Fibroblast of skin of left biceps (primary cell): ENCODE measurements at places on chromosomes 6 and 20.
A peak's percentile ranks its signal among the peaks of the same experiment; 100 is the strongest.

DNA sequence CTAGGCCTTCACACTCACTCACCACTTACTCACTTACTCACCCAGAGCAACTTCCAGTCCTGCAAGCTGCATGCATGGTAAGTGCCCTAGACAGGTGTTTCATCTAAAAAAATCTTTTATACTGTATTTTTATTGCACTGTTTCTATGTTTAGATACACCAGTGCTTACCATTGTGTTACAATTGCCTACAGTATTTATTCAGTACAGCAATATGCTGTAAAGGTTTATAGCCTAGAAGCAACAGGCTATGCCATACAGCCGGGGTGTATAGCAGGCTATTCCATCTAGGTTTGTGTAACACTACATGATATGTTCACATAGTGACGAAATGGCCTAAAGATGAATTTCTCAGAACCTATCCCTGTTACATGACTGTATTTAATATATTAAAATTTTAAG lies 37.1 kb upstream of the KCNK5 start:
- DNase-seq, result no peak

- no peak for DNase-seq
These were observed 82.5 kb upstream of the PLEKHG1 start for GRCh38 chr6:150517175-150517574.

GRCh38 chr6:72642435-72642834 lies 20.6 kb downstream of the KCNQ5 start:
- DNase-seq, result no peak

- peak; percentile 84 for DNase-seq
These were observed 291.4 kb downstream of the CENPW start for GRCh38 chr6:126631363-126631762.

DNA sequence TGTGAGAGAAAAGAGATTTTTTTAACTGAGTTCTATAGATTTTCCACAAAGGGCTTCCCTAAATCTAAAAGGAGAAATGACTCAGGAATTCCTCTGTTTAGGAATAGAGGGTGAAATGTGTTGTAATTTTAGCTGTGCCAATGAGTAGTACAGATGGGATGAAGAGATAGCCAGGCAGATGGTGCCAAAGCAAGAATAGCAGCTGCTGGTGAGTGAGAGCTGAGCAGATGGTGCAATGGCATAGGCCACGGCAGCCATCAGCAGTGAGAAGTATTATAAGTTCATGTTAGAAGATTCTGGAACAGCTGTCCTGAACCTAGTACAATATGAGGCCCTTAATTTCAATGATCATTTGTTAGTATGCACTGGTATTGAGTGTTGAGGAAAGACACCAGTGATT lies 40.2 kb upstream of the CRISP1 start:
- no peak for DNase-seq

DNA sequence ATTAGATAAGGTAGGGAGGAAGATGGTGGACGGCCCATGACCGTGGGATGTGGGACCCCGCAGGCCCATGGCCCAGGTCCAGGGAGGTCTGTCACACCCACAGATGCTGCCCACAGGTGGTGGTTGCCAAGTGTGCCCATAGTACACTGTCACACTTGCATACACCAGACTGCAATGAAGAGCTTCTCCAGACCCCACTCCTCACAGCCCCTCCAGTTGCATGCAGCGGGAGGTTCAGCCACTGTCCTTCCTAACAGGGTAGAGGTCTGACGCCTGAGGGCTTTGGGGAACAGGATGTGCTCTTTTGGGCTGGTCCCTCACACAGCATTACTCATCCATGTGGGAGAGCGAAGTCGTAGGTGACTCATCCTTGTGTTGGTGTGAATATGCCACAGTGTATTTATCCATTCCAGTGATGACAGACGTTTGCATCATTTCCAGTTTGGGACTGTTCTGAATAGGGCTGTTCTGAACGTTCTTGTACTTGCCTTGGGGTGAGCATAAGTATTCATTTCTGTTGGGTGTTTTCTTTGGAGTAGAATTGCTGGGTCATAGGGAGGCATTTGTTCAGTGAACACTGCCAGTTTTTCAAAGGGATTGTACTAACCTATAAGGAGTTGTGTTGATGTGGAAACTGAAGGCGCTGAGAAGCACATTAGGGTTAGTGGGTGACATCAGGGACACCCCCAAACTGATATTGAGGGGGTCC lies 10.1 kb upstream of the PYGB start:
- DNase-seq, result peak; percentile 99

DNA sequence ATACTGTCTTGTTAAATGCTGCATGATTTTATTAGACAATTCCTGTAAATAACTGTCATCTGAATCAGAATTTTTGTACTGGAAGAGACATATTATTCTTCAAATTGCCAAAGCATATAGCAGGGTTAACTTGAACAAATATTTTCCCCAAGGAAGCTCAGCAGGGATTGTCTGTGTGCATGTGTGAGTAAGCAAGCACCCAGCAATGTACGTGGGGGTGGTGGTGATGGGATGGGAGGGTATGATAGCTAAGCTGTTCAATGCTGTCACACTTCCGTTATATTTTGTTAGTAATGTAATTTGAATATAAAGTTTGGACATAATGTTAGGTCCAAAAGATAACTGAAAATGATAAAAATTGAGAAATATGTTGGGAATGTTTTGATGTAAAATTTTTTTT lies 118.1 kb downstream of the MYB start:
- DNase-seq, result no peak

DNA sequence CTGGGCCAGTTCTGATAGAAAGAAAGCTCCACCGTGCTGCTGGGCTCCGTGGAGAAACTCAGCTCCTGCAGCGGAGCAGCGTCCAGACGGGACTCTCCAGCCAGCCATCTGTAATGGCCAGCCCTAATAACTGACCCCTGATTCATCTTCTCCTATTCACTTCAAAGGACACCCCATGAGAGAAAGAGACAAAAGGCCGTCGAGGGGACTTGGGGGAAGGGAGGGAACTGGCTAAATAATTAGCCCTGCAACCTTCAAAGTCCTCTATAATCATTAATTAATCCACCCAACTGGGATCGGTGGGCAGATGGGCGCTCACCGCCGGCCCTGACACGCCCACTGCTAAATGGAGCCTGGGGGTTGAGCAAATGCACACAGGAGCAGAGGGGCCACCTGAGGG lies 512.4 kb downstream of the CD83 start:
- no peak for DNase-seq

DNA sequence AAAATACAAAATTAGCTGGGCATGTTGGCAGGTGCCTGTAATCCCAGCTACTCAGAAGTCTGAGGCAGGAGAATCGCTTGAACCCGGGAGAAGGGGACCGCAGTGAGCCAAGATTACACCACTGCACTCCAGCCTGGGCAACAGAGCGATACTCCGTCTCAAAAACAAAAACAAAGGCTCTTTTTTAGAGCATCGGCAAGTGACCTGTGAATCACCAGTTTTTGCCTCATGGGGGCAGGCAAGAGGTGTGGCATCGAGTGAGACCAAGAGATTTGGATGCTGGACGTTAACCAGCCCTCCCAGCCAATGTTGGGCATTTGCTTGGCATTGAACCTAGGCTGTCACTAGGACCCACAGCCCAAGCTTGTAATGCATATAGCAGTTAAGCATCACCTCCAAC lies 14.6 kb upstream of the CDK5RAP1 start:
- no peak for DNase-seq

GRCh38 chr6:130980310-130981032 lies 82.6 kb downstream of the EPB41L2 start:
- DNase-seq, result no peak

DNA sequence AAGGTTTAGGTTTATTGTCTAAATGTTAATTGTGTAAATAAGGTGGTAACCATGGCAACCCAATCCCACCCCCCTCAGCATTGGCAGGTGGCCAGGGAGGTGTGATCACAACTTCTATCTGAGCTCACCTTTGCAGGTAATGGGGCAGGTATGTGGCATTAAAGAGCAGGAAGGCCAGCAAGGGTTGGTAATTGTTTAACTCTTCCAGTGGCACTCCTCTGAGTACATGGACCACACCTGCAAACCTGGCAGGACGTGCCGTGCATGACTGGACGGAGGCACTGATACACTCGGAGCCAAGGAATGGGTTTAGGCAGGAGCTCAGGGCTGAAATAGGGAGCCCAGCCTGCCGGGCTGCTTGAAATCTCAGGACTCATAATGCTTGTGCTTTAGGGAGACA lies 107.0 kb upstream of the BMP2 start:
- no peak for DNase-seq

- DNase-seq, result no peak
These were observed 220.4 kb downstream of the SAMD5 start for GRCh38 chr6:147728903-147729302.
